ENCODE measurements at places on chromosomes 3 and 15.
A peak's percentile ranks its signal among the peaks of the same experiment; 100 is the strongest.

GRCh38 chr3:98596541-98597500 lies 3.4 kb upstream of the CPOX start:
- no peak for DNase-seq

GRCh38 chr3:189108735-189109134 lies 63.0 kb upstream of the TPRG1 start:
- DNase-seq: no peak

DNA sequence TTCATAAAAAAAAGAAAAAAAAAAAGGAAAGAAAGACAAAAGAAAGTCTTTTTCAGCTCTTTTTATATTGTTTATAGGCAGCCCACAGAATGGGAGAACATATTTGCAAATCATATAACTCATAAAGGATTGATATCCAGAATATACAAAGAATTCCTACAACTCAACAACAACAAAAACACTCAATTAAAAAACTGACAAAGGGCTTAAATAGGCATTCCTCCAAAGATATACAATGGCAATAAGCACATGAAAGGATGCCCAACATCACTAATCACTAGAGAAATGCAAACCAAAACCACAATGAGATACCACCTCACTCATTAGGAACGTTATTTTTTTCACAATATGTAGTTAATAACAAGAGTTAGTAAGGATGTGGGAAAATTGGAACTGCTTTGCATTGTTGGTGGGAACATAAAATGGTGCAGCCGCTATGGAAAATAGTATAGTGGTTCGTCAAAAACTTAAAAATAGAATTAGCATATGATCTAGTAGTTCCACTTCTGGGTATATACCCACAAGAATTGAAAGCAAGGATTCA lies 54.2 kb upstream of the CMTM8 start:
- DNase-seq: no peak

- no peak for DNase-seq
Observed at GRCh38 chr3:195907684-195907933, 742 bp downstream of the TNK2 start.

GRCh38 chr15:51796847-51797401 lies 32.5 kb upstream of the TMOD3 start:
- DNase-seq: no peak

GRCh38 chr3:120855665-120856437 lies 52.2 kb upstream of the STXBP5L start:
- no peak for DNase-seq

- no peak for DNase-seq
Observed at GRCh38 chr3:188253800-188254452, 100.0 kb downstream of the LPP start.

GRCh38 chr15:45648521-45649200 lies 13.8 kb downstream of the SQOR start:
- DNase-seq: no peak

DNA sequence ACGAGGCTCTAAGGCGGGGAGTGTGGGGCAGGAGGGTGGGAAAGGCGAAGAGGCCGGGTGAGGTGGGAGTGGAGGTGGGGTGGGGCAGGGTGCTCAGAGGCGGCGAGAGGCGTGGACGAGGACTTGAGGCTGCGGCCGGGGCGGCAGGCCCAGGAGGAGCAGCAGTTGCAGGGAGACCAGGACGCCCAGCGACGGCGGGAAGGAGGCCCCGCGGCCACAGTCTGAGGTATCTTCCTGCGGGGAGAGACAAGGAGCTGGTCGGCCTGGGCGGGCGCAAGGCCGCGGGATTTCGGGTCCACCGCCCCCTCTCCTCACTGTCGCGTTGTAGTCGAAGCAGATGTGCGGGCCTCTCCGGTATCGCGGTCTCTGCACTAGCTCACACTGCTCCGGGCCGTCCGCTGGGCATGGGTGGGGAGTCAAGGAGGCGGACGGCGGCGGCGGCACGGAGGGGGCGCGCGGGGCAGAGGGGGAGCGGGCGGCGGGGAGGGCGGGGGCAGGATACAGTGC lies 5.3 kb upstream of the TMEM115 start:
- DNase-seq: no peak

- DNase-seq: no peak
Observed at GRCh38 chr3:106518516-106518915, 649.7 kb upstream of the CBLB start.

DNA sequence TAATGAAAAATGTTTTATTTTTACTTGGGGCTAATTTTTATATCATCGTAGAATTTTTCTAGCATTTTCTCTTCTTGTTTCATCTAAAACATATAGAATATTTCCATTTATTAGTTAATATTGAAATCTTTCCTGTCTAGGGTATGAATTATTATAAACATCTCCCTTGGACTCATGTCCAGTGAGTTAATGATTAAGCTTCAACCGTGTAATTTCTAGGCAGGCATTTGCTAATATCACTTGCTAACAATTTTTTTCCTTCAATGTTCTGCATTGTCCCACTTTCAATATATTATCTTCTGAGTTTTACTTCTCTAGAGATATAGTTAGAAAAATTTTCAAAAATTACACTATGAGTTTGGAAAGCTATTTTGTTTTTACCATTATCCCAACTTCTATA lies 1371.6 kb upstream of the EPHA6 start:
- no peak for DNase-seq

- DNase-seq: no peak
Observed at GRCh38 chr3:61439122-61439458, 122.3 kb upstream of the PTPRG start.

DNA sequence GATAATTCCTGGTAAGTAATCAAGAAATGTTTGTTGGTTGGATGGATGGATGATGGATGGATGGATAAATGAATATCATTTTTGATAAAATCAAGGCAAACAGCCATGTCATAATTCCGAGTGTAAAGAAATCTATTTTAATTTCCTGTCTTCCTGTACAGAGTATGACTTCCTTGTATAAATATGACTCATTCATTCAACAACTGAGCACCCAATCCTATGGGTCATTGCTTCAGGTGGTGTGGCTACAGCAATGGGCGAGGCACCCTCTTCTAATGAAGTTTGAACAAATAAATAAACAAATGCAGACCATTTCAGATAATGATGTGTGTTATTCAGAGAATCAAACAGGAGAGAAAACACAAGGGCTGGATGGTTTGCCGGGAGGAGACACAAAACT lies 198.7 kb downstream of the TNIK start:
- DNase-seq: no peak

DNA sequence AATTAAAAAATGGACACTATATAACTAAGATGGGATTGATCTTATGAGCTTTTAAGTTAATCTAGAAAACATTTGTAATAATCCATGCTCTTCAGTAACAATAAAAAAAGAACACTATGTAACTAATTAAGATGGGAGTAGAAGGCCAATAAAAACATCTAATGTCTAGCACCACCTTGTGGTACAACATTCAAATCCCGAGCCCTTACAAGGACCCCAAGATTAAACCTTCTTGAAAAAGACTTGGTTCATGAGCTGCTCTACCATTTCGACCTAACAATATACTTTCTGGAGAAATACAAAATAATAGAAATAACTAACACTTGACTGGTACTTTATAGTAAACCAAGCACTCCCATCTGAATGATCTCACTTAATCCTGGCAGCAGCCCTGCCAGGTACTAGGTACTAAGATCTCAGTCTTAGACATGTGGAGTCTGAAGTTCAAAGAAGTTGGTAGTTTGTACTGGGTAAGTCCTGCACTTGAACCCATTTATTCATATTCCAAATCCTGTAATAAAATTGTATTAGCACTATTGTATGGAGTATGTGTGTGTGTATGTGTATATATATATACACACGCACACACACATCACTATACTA lies 21.8 kb downstream of the METTL6 start:
- no peak for DNase-seq

DNA sequence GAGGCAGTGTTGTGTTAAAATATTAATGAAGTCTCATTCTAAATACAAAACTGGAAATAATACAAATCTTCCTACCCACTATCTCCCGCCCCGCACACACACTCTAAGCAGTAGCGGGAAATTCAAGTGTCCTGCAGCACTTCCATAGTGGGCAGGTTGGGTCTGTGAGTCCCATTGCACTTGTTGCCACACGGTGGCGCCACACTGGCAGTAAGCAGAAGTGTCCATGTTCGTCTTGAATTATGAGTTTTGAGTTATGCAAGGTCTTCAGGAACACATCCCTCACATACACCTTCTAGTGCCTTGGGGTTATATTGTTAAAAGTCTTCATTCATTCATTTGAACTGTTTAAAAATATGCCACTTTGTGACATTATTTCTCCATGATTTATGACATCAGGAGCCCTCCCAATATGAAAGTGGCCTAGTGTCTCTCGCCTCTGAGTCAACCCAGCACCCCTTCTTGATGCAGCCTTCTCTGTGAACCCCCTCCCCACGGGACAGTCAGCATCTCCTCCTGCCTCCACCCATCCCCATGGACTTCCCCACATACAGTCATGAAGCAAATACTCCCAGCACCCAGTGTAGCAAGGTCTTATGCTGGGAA lies 17.6 kb upstream of the CCDC174 start:
- no peak for DNase-seq

- DNase-seq: no peak
Observed at GRCh38 chr3:84683493-84683892, 275.3 kb upstream of the CADM2 start.

DNA sequence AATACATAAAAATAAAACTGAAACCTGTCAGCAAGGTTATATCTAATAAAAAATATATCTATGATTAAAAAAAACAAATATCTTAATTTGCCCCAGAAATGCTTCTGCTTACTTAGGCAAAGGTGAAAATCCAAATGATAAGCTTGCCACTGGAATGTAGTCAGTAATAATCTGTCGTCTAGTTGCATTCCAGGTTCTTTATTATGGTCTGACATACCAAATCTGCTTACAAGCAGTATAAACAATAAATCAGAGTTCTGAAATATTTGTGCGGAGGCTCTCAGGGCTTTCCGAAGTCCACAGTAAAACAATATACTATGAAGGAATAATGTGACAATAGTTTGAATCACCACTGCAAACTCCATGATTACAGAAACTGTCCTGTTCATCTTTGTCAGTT lies 1133.5 kb downstream of the ROBO1 start:
- DNase-seq: no peak

DNA sequence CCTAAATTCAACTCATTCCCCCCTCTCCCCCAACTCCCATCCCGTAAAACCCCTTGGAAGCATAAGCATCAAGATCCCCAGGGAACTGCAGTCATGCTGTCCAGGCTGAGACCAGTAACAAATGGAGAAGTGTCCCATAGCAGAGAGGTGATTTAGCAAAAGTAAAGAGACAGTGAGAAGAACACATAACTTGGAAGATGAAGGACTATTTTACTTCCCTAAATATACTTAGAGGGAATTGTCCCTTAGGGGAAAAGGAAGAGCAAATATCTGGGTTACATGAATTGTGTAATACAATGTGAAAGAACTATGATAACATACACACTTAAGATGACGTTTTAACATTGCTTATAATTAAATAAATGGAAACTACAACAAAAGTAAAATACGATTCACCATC lies 61.6 kb upstream of the LRRFIP2 start:
- no peak for DNase-seq

GRCh38 chr3:56988458-56989168 lies 71.9 kb upstream of the SPATA12 start:
- peak; percentile 37 for DNase-seq

- no peak for DNase-seq
Observed at GRCh38 chr3:118245312-118245711, 789.3 kb downstream of the IGSF11 start.

- DNase-seq: no peak
Observed at GRCh38 chr3:11499144-11499543, 144.6 kb downstream of the VGLL4 start.

DNA sequence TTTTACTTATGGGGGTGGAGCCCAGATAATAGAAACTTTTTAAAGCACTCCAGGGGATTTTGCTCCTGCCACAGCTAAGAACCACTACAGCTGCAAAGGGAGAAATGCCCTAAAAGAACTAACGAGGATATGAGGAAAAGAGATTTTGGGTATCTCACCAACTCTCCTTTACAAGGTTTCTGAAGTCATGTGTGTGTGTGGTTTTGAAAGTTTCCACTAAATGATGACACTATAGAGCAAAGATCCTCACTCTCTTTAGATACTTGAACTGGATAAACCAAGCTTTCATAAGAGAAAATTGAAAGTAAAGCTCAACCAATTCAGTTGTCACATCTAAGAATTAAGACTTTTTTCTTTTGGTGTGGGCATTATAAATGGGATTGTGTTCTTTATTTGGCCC lies 455.3 kb upstream of the ALCAM start:
- DNase-seq: no peak

GRCh38 chr3:63559884-63560283 lies 92.6 kb upstream of the SNTN start:
- DNase-seq: no peak

DNA sequence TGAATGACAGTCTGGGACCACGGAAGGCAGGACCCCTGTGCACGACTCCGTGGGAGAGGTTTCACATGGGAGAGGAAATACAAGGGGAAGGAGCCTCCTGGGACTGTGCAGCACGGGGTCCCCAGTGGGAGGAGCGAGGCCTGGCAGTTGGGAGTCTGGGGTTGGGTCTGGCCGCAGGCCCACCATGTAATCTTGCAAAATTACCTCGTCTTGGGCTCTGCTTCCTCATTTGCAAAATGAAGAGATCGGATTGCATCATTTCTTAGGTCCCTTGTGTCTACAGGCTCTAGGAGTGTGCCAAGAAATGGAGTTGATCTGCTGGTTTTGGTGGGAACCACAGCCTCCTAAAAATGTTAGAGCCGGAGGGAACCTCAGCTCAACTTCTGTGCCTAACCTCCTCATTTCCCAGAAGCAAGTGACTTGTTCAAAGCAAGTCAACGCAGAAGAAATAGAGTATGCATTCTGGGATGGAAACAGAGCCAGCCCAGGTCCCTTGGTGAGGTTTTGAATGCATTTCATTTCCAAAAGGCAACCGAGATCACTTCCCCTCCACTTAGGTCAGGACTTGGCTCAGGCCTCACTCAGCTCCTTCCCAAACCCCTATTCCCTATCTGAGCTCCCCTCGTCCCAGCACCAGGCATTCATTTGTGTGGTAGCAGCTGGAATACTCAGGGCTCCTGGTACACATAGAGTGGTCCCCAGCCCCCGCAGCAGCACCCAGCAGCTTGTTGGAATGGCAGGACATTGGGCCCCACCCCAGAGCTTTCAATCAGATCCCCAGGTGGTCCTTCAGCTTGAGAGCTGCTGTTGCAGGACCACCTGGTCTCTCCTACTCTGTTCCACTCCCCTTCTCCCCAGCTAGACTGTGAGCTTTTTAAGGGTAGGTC lies 267.7 kb downstream of the XXYLT1 start:
- DNase-seq: no peak

- DNase-seq: no peak
Observed at GRCh38 chr3:99997293-99997692, 117.0 kb downstream of the FILIP1L start.

GRCh38 chr3:115330430-115330829 lies 183.3 kb upstream of the ZBTB20 start:
- DNase-seq: no peak

All from stimulated activated CD8-positive, alpha-beta memory T cell treated with anti-CD3 and anti-CD28 coated beads, Interleukin-7, amount 100 ng/mL, for 1 hour (primary cell).